ENCODE measurements at places on chromosomes 3 and 15.

GRCh38 chr3:80994085-80994665 lies 767.3 kb downstream of the GBE1 start:
- DNase-seq, result no peak

- peak; percentile 82 for DNase-seq
Observed at GRCh38 chr3:192917404-192918274, at the start of gene MB21D2. Gene MB21D2 (minus strand): TSS chr3:192917856. CDS start chr3:192917840, 16 bp downstream.

GRCh38 chr3:169686874-169687273 lies 23.4 kb upstream of the MECOM start:
- DNase-seq, result no peak

- no peak for DNase-seq
Observed at GRCh38 chr15:59609730-59610712, 1.6 kb upstream of the GCNT3 start.

GRCh38 chr3:29924783-29925561 lies 644.1 kb downstream of the RBMS3 start:
- DNase-seq, result no peak

DNA sequence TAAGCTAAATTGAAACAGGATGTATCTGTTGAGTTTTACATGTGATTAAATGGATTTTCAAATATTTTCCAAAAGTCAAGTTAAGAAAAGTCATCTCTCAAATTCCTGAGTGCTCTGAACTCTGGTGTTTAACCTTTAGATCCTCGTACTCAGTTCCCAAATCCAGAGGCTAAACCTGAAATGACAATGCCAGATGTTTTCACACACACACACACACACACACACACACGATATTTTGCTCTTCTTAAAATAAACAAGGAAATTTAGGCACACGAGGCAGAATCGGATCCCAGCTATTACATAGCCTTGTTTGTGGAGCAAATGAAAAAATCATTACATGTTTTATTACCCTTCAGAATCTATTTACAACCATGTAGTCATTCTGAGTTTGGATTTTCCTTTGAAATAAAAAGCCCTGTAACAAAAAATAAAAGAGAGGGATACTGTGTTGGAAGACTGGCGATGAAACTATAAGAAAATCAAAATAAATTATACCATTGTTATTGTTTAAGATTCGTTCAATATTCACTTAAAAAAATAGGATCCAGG lies 20.6 kb upstream of the UBE2E1 start:
- no peak for DNase-seq

GRCh38 chr3:126622694-126623093 lies 32.2 kb downstream of the TXNRD3 start:
- DNase-seq, result no peak

DNA sequence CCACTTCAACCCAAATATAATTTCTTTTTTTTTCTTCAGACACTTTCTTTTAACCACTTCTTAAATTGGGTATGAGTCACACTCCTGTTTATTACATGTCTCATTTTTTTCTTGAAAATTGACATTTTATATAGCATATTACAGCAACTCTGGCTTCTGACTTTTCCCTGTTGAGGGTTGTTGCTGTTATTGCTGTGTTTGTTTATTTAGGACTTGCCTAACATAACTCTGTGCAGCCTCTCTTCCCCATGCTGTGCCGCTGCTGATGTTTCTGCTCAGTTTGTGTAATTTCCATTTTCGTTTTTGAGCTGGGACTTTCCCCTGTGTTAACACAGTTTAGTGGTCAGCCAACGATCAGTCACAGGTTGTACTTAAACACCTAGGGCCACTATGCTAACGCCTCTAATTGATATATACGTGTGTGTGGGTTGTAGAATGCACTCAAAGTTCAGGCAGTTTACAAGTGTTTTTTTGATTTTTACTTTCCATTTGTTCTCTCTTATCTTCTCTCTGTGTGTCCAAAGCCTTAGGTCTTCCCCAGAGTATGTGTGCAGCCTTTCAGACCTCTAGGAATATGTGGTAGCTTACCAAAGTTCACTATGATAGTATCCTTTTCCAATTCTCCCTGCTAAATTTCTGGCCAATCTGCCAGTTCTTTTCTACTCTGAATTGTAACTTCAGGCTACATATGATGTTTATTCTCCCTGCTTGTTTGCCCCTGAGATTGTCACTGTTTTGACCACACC lies 337.2 kb downstream of the ZBTB20 start:
- no peak for DNase-seq

GRCh38 chr15:75232252-75232813 lies 25.8 kb upstream of the GOLGA6C start:
- DNase-seq, result no peak

DNA sequence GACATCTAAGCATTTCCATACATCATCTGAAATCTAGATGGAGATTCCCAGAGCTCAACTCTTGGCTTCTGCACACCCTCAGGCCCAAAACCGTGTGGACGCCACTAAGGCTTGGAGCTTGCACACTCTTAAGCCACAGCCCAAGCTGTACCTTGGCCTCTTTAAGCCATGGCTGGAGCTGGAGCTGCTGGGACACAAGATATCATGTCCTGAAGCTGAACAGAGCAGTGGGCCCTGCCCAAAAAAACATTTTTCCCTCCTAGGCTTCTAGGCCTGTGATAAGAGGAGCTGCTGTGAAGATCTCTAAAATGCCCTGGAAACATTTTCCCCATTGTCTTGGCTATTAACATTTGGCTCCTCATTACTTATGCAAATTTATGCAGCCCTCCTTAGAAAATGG lies 188.7 kb upstream of the MBNL1 start:
- DNase-seq, result no peak

DNA sequence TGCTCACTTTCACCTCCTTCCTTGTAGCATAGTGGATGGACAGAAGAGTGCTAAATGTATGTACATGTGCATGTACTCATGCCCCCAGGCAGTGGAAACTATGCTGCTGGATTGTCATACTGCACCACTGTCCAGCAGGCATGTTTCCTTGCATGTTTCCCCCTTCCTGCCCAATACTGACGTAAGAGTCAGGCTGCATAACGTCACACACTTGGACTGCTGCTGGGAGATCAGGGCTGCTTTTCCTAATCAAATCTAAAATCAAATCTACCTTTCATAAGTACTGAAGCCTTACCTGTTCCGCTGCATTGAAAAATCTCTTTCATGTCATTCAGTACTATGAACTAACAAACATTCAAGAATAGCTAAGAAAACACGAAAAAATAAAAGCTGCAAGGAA lies 67.9 kb upstream of the ROBO1 start:
- DNase-seq, result no peak

- no peak for DNase-seq
Observed at GRCh38 chr15:43776101-43776717, 557 bp downstream of the ELL3 start.

- no peak for DNase-seq
Observed at GRCh38 chr3:111910806-111911205, 51.7 kb downstream of the PHLDB2 start.

DNA sequence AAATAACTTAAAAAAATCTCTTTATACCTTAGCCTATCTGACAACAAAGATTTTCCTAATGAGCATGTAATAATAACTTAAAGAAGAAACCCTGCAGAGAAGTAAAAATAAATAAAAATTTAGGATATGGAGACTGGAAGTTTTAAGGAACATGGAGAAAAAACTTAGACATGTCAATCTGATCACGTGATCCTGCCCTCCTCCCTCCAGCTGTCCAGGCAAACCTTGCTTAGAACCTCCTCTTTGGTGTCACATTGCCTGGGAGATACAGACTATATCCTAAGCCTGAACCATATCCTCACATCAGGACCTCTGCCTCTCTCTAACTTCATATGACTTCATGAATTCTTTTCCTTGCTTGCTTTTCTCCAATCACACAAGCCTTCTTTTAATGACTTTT lies 275.5 kb downstream of the CNTN3 start:
- DNase-seq, result no peak

- no peak for DNase-seq
Observed at GRCh38 chr3:56787258-56787775, 14.4 kb downstream of the ARHGEF3 start.

GRCh38 chr3:64151342-64151871 lies 73.9 kb downstream of the PRICKLE2 start:
- no peak for DNase-seq

DNA sequence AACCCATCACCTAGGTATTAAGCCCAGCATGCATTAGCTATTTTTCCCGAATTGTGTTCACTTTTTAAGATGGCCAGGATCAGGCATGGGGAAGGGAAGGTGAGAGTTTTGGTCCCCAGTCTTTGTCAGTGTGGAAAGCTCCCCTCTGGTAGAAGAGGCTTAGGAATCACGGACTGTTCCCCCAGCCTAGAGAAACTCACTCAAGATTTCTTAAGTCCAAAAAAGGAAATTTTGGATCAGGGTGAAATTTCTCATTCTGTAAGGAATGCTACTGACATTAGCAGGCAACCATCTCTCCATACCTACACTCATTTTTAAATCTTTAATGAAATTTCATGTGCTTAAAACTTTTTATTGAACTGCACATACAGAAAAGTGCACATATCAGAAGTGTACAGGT lies 70.3 kb upstream of the GALNT15 start:
- no peak for DNase-seq

- no peak for DNase-seq
Observed at GRCh38 chr15:70016511-70016994, 81.2 kb downstream of the TLE3 start.

DNA sequence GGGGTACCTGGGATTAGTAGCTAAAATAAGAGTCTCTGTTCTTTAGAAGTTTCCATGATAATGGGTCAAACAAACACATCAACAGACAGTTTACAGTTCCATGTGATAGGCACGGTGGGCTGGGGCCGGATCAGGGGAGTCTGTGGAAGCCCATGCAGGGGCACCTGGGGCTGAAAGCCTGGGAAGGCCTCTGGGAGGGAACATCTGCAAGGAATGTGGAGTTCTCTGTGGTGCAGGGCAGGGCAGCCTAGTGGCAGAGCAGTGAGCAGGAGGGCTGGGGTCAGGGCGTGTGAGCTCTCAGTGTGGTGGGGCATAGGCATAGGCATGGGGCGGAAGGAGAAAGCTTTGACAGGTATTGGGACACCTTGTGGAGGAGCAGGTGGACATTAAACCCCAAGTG lies 207.7 kb upstream of the TRIM42 start:
- DNase-seq, result no peak

GRCh38 chr15:77057685-77058084 lies 13.2 kb downstream of the TSPAN3 start:
- DNase-seq, result no peak

- DNase-seq, result no peak
Observed at GRCh38 chr3:150172356-150172755, 201.7 kb upstream of the PFN2 start.

DNA sequence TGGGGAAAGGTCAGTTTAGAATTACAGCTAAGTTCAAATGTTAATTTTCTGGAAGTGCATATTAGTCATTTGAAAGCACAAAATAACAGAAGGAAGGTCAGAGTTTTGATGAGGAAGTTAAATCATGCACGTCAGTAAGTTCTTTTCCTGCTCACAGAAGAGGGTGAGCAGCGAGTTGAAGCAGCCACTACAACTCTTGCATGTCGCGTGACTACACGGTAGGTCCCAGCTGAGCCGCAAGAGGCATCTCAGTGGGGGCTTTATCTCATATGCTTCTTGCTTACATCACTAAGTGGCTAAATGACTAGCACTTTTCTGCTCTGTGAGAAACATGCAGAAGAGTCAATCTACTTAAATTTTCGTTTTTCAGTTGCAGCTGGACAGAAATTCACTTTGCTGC lies 21.3 kb upstream of the SEC62 start:
- peak; percentile 19 for DNase-seq

GRCh38 chr3:122100591-122101463 lies 45.7 kb downstream of the CD86 start:
- no peak for DNase-seq

GRCh38 chr3:15645246-15645645 lies 43.7 kb downstream of the BTD start:
- no peak for DNase-seq

- DNase-seq, result no peak
Observed at GRCh38 chr3:186152889-186153292, 44.0 kb upstream of the ETV5 start.

DNA sequence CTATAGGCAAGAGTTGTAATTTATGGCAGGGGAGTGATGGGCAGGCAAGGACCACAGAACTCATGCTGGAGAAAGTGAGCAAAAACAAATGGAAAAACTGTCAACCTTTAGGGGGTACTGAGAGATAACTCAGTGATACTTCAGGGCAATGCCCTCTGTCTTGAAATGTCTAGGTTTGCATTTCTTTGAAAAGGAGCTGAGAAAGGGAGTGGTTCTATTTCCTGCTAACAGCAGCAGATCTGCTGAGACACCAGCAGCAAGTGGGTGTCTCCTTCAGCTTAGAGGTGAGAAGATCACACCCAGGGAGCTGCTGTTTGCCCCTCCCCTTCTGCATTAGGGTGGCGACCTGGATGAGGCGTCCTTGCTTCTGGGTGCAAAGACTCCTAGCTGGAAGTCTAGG lies 42.3 kb upstream of the XIRP1 start:
- DNase-seq, result no peak

DNA sequence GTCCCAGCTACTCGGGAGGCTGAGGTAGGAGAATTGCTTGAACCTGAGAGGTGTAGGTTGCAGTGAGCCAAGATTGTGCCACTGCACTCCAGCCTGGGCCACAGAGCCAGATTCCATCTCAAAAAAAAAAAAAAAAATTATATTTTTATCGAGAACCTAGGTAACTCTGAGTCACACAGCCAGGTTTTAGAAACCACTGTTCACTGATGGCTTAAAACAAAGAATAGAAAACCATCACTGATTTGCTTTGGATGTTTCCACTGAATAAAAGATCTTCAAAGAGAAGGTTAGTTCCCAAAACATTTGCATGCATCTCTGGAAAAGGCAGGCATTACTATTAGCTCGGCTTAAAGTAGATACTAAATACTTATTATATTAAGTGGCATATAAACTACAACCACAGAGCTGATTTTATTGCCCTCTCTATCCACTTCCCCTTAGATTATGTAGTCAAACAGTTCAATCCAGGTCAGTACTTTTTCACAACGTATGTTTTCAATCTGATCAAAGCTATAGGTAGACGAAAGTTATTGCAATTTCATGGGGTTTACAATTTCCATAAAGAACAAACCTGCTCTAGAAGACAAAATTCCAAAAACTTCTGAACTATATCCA lies 1.4 kb downstream of the B4GALT4 start:
- no peak for DNase-seq

Data from left ventricle myocardium inferior (tissue), 1 donor.